T-helper 1 cell (primary cell): ENCODE measurements at places on chromosomes 12 and 14.

GRCh38 chr14:98886982-98887381 lies 385.0 kb downstream of the BCL11B start:
- DNase-seq: no peak

- no peak for DNase-seq
Observed at GRCh38 chr14:68556253-68556652, 236.6 kb downstream of the ZFP36L1 start.

- no peak for DNase-seq
Observed at GRCh38 chr12:80617733-80618132, 89.7 kb upstream of the MYF6 start.

- no peak for DNase-seq
Observed at GRCh38 chr14:69571449-69572029, 3.1 kb downstream of the CCDC177 start.

DNA sequence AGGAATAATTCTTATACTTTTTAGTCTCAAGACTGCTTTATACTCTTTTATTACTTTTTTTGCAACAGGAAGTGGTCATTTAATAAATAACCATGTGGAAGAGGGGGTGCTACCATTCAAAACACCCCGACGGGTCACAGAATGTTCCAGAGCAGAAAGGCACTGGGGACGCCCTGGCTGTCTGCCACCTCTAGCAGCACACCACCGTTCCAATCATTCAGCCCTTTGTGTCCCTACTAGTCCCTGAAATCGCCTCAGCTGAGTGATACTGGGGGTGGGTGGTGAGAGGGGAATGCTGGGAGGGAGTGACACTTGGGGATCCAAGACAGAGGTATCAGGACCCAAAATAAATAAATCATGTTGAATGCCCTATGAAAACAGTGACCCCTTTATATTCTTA lies 52.4 kb downstream of the MON2 start:
- DNase-seq: no peak

GRCh38 chr12:122080149-122081082 lies 1.9 kb downstream of the MLXIP start:
- no peak for DNase-seq

DNA sequence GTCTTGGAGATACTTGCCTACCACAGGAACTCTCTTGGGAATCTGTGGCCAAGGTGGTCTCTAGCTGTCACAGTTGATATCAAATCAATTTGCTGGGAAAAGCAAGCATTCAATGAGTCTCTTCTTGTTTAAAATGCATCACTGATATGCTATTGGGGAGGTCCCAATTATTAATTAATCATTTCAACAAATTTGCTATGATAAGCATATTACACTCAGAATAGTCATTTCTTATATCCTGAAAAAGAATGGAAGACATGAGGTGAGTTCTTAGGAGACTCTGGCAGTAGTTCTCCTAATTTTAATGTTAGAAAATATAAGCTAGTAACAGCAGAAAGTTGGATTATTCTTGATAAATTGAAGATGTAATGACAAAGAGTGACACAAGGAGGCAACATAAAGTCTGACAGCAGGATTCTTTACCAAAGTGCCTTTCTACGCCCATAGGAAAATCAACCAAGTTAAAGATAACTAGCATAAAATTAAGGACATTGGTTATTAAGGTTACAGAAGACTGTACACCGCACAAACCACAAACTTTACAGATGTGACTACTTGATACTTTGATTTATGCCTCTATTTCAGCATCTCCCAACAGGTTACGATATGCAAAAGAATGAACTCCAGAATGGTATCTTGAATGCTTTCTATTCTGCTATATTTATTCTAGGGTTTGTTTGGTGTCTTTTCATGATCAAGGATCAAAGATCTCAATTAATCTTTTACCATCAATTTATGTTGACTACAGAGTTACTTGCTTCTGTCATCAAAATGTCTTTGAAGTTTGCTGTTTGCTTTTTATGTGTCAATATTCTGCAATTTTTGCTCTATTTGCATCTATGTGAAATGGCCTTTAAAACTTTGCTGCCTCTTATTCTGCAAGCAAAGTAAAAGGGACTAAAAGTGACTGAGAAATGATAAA lies 349.6 kb upstream of the CLEC14A start:
- no peak for DNase-seq

DNA sequence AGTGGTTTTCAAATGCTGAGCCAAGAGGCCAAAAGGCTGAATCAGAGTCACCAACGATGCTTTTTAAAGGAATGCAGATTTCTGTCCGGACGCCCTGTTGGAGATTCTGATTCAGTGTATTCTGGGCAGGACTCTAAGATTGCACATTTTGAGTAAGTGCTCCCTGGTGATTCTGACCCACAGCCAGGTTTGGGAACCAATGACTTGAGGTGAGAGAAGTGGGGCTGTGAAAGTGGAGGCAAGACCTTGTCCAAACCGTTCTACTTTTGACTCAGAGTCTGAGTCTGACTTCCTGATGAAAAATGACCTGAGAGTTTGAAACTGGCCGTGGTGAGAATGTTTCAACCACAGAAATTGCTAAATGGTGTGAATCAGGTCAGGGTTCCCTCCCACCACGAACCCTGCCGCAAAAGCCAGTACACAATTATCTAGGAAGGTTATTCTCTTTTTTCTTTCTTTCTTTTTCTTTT lies 90.2 kb downstream of the NTN4 start:
- no peak for DNase-seq

GRCh38 chr14:47778631-47779030 lies 103.2 kb upstream of the MDGA2 start:
- no peak for DNase-seq

DNA sequence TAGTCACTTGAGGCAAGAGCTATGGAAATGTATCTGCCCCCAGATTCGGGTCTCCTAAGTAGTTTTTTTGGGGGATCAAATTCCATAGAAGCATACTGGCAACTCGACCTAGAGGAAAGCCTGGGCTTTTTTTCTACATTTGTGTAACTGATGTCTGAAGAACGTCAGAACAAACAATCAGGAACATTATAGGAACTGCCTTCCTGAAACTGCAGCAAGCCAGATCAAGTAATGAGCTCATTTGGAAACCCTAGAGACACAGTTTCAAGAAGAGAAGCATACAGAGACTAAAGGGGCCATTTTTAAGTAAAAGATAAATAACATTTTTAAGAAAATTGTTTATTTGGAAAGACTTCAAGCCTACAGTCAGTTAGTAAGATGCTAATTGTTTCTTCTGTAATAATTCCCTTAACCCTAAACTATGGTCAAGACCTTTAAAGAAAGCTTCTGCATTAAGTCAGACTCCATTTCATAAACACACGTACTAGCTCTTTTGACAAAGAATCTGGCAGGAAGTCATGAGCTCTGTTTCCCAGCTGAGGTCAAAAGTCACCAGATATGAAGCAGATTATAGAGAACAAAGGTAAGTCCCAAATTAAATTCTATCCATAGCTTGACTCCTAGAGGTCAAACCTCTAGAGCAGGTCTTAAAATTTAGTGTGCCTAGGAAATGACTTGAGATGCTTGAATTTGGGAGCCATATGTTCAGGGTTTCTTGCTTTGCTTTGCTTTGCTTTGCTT lies 112.8 kb downstream of the EGLN3 start:
- DNase-seq: no peak

GRCh38 chr14:31937730-31938346 lies 139.3 kb upstream of the ARHGAP5 start:
- DNase-seq: no peak

DNA sequence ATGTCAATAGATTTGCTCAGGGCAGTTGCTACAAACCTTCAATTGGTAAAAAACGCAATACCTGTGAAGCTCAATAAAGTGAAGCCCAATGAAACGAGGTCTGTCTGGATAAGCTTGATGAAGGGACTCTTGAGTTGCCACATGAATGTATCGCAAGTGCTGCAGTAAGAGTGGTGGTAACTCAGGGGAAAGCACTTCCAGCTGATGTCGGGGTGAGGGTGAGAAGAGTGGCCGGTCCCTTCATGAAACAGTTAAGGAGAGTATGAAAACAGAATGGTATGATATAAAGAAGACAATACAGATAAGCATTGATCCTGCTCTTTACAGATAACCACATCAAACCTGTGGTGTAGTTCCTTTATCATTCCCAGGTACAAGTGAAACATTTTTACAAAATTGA lies 83.4 kb upstream of the EVL start:
- DNase-seq: no peak

DNA sequence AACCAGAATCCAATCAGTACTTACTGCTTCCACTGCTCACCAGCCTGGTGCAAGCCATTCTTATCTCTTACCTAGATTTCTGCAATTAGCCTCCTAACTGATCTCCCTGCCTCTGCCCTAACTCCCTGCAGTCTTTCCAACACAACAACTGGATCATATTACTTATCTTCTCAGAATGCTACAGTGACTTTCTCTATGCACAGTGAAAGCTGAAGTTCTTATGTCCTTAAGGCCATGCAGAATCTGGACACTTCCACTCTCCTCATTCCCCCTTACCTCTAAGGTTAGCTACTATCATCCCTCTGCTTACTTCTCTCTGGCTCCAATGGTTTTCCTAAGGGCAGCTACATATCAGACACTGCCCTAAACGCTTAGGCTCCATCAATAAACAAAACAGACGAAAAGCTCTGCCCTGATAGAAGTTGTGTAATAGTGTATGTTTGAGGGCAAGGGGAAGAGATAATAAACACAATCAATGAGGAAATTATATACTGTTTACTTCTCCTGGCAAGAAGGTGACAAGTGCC lies 4.0 kb downstream of the KTN1 start:
- DNase-seq: no peak

- no peak for DNase-seq
Observed at GRCh38 chr12:124517260-124518050, 50.0 kb downstream of the NCOR2 start.

DNA sequence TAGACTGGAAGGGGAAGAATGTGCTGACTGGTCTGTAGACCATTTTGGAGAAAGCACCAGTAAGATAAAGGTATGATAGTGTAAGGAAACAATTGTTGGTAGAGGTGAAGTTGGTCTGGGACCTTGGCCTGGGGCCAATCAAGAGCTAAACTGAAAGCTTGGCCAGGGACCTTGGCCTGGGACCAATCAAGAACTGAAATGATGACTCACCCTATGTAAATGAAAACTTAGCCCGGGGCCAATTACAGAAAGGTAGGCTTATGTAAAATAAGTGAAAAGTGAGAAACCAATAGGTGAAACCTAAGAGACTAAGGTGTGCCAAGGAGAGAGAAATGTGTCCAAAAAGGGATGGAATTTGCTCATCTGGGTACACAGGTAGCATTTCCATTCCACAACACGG lies 776.0 kb downstream of the C12orf50 start:
- no peak for DNase-seq

DNA sequence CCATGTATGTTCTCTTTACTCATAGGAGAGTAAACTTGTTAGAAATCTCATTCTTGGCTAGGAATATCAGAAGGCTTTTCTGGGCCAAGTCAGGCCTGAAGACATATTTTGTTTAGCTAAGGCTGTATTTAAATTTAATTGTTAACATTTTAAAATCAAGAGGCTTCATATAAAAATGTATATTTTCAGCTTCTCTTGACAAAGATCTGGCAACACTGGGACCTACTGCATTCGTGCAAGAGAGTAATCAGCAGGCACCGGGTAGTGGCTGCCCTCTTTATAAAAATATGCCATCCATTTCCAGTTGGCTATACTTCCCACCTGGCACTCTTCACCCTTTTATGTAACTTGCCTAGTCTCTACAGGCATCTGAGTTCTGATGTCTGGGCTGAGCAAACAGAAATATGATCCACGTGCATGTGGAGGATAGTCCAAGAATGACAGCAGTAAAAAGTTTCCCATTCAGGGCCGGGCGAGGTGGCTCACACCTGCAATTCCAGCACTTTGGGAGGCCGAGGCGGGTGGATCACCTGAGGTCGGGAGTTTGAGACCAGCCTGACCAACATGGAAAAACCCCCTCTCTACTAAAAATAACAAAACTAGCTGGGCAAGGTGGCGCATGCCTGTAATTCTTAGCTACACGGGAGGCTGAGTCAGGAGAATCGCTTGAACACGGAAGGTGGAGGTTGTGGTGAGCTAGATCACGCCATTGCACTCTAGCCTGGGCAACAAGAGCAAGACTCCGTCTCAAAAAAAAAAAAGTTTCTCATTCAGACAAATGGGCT lies 2.0 kb upstream of the SOS2 start:
- no peak for DNase-seq

- DNase-seq: peak; percentile 76
Observed at GRCh38 chr14:21868442-21869046, 194.9 kb upstream of the OR4E1 start.

DNA sequence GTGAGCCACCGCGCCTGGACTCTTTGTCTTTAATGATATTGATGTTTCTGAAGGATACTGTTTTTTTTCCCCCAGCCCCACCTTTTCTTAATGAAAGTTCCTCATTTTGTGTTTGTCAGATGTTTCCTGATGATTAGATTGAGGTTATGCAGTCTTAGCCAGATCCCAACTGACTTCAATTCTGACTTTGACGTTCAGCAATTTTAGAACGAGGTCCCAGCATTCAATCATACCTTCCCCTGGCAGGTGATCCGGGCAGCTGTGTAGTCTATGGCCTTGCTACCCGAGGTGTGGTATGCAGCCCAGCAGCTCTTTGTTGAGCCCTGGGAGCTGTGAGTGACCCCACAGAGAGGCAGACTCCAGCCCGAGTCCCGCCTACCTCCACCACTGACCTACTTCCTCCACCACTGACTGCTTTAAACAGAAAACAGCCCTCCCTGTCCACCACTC lies 82.7 kb downstream of the LGMN start:
- DNase-seq: no peak

DNA sequence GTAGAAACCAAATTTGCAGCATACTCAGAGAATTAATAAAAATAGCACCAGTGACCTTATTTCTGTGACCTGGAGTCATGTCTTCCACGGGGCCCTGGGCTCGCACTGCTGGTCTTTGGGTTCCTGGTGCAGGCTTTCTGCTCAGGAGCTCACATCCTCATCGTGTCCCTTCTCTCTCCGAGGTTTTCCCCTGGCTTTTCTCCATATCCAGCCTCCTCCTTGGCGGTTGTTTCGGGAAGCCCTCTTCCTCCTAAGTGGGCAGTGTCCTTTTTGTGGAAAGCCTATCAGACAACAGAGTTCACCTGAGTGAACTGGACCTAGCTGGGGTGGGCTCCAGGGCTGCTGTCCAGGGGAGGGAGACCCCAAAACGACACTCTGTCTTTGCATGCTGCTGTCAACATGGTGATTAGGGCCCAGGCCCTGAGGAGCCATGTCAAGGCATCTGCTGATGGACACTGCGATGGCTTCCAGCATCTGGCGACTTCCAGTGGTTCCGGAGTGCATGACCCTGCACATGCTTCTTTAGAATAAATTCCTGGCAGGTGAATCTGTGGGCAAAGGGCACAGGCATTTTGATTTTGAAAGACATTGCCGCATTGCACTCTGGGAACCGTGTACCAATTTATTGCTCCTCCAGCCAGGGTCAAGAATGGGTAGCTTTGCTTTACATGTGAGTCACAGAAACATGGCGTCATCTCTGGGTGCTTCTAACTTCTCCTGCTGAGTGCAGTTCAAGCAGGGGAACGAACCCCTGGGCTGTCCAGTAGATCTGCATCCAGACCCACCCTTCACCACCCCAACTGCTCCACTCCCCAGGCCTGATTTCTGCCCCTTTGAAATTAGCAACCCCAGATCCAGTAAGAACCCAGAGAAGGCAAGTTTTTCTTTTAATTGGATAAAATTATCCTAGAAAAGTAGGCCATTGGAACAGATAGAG lies 136.8 kb downstream of the ADGRD1 start:
- DNase-seq: no peak

GRCh38 chr12:18935371-18935965 lies 194.1 kb upstream of the PLEKHA5 start:
- no peak for DNase-seq

GRCh38 chr14:73427516-73428264 lies 30.7 kb downstream of the NUMB start:
- DNase-seq: no peak

- DNase-seq: no peak
Observed at GRCh38 chr12:59594943-59595500, 807 bp upstream of the SLC16A7 start.

- no peak for DNase-seq
Observed at GRCh38 chr12:128693115-128693514, 130.6 kb downstream of the SLC15A4 start.
